ENCODE measurements at places on chromosomes 4 and X.

- DNase-seq, result no peak
Measured at GRCh38 chr4:120007191-120007871, 59.3 kb downstream of the MAD2L1 start.

- DNase-seq, result peak; percentile 44
Measured at GRCh38 chrX:154738011-154738738, 12.7 kb downstream of the GAB3 start.

GRCh38 chr4:94516067-94516466, 64.3 kb downstream of the PDLIM5 start:
- DNase-seq, result no peak

- DNase-seq, result no peak
Measured at GRCh38 chr4:40395908-40396793, 61.0 kb downstream of the CHRNA9 start.

DNA sequence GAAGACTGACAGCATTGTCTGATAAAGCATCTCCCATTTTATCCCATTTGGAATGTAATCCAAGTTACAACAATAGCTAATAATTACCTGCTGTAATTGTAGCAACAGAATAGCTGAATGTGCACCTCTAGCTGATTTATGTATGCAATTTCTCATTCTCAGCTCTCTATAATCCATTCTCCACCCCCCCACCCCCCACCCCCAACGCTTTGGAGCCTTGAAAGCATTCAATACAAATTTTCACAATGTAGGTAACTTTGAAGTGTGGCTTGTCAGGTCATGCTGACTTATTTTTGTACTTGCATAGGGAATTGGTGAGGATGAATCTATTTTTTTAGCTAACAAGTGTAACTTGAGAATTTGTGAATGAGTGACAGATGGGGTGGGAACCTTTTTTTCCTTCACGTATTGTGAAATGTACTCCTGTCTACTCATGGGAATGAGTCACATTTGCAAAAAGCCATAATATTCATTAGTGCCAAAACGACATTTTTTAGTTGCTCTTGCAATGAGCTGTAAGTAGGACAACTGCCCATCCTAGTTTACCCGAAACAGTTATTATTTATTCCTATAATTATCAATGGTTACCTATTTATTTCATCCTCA, 159.3 kb downstream of the PALLD start:
- no peak for DNase-seq

- DNase-seq, result no peak
Measured at GRCh38 chr4:31877429-31877828, 1157.3 kb downstream of the PCDH7 start.

DNA sequence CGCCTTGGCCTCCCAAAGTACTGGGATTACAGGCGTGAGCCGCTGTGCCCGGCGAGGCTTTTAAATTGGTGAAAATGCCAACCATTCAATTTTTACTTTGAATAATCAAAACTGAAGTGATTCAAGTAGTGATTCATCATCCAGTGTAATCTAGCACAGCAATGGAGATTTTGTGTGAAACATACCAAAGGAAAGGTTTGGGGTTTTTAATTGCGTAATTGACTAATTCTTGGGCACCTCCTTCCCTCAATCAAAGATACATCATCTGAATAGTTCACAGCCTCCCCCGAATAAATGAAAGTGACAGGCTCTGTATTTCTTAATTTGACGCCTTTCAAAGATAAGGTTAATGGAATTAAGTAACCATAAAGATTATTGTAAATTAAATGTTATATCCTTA, 69.0 kb downstream of the DMD start:
- DNase-seq, result no peak

GRCh38 chrX:17836830-17837229, 24.3 kb downstream of the RAI2 start:
- no peak for DNase-seq

DNA sequence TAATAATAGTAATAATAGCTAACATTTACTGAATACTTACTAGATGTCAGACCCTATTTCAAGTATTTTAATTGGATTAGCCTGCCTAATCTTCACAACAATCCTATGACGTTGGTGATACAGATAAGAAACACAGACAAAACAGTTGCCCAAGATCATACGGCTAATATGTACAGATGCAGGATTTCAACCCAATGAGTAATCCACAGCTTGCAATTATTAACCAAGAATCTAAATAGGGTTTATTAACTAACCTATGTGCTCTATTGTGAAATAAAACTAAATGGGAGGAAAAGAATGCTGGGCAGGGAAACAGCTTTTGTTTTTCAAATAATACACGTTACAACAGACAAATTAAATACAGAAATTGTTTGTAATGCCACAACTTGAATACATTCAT, 23.4 kb downstream of the FBXO8 start:
- no peak for DNase-seq

DNA sequence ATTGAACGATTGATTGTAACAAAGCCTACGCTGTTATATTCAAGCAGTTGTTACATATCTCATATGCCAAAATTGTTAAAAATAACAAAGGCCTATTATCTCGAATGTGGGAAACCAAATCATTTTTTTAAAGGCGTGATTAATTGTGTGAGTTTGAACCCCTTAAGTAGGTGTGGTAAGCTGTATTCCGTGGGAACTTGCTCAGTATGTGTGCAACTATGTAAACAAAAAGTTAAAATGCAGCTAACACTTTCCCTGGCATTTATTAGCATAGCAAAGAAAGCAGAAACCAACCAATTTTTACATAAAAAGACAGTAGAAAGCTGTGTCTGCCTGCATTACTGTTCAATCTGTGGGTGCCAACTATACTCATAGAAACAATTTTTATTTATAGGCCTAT, 166.0 kb upstream of the HAND2 start:
- DNase-seq, result no peak

- no peak for DNase-seq
Measured at GRCh38 chr4:183469936-183470335, 25.5 kb downstream of the CDKN2AIP start.

DNA sequence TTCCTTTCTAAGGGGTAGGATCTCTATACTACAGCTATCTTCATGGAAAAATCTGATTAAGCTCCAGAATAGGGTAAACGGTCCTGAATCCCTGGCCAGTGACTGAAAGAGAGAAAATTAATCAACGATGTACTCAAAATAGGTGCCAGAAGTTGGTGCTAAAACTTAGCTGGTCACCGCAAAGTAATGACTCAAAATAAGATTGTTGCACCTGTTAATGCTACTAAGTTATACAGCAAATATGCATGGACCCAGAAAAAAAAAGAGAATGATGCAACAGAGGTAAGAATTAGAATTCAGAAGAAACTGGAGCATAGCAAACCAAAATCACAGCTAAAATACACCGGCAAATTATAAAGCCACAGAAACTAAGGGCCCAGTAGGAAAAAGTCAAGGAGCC, 239.7 kb upstream of the FAM241A start:
- DNase-seq, result no peak

GRCh38 chr4:82638479-82638878, 76.7 kb upstream of the TMEM150C start:
- no peak for DNase-seq

DNA sequence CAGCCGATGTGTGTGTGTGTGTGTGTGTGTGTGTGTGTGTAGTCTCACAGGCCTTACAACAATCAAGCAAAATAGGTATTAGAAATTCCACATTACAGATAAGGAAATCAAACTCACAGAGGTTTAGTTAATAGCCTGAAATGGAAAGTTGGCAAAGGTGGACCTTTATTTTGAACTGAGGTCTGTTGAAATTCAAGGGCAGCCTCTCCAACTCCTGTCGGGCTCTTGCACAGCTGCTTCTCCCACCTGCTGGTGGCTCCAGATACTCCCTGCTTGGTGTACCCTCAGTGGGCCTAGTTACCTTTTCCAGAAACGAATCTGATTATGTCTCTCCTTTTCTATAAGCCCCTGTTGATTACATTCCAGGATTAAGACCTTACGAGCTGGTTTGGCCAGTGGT, 195.9 kb downstream of the MGST2 start:
- no peak for DNase-seq

GRCh38 chr4:163048447-163048846, 118.2 kb downstream of the NAF1 start:
- peak; percentile 5 for DNase-seq

Measured in CD4-positive, alpha-beta T cell treated with Interferon alpha-2 for 1 hour (primary cell).